ENCODE measurements at places on chromosomes 16 and 17. TPM values are rescaled to one million over a fixed set of nuclear protein-coding genes. Genes with fewer than 3 reads are reported as not detected.

The G6PC1 gene
- not detected for total RNA-seq

The BPTF gene
- total RNA-seq, result 65.2 TPM

The IGF2BP1 gene
- 105 TPM for total RNA-seq

The ARHGAP23 gene
- 17.2 TPM for total RNA-seq

The HAGHL gene
- total RNA-seq, result 26.6 TPM

The RPL26 gene
- 1,833 TPM for total RNA-seq

The ZG16B gene
- total RNA-seq, result not detected

The SLC6A2 gene
- 0.21 TPM for total RNA-seq

The LRRC46 gene
- 0.21 TPM for total RNA-seq

The TMEM204 gene
- total RNA-seq, result not detected

The ZNF205 gene
- 40.2 TPM for total RNA-seq

The KCNJ2 gene
- total RNA-seq, result 0.14 TPM

The TEKT1 gene
- not detected for total RNA-seq

The SOST gene
- total RNA-seq, result not detected

The NPIPA7 gene
- 1.7 TPM for total RNA-seq

The NT5C gene
- total RNA-seq, result 118 TPM

The PPM1D gene
- 9.6 TPM for total RNA-seq

The TEX14 gene
- 0.33 TPM for total RNA-seq

The KRTAP17-1 gene
- total RNA-seq, result not detected

The FAM222B gene
- total RNA-seq, result 46.7 TPM

The CCL8 gene
- not detected for total RNA-seq

The CCR7 gene
- 1.1 TPM for total RNA-seq

The PRSS36 gene
- total RNA-seq, result 1.1 TPM

The DERL2 gene
- 27.6 TPM for total RNA-seq

The PLXDC1 gene
- 0.18 TPM for total RNA-seq

The PAGR1 gene
- 67.1 TPM for total RNA-seq

The NPIPA5 gene
- 2.3 TPM for total RNA-seq

The AHSP gene
- total RNA-seq, result 3.3 TPM

The KRTAP16-1 gene
- total RNA-seq, result not detected

The ACSM2A gene
- total RNA-seq, result not detected

The MT1G gene
- total RNA-seq, result 38.1 TPM

The ADGRG3 gene
- 0.07 TPM for total RNA-seq

The SLC38A8 gene
- not detected for total RNA-seq

The GDPD1 gene
- 3.1 TPM for total RNA-seq

The KRT33A gene
- not detected for total RNA-seq

The KRTAP2-2 gene
- not detected for total RNA-seq

The SLC26A11 gene
- 19.4 TPM for total RNA-seq

The TP53 gene
- 99.4 TPM for total RNA-seq

The SLC13A5 gene
- 0.11 TPM for total RNA-seq

The CYLD gene
- 5.0 TPM for total RNA-seq

The KRT33B gene
- not detected for total RNA-seq

The UNK gene
- total RNA-seq, result 17.9 TPM

The ZNF750 gene
- not detected for total RNA-seq

The ABCC6 gene
- 0.81 TPM for total RNA-seq

The RAB37 gene
- total RNA-seq, result 3.5 TPM
